Neural crest cell (in vitro differentiated cells): ENCODE measurements at places on chromosomes 12 and 14.
A peak's percentile ranks its signal among the peaks of the same experiment; 100 is the strongest.

- DNase-seq = peak; percentile 20
Observed at GRCh38 chr14:23186913-23187654, 3.6 kb upstream of the SLC7A8 start.

GRCh38 chr12:44296624-44297197, 460.8 kb downstream of the TMEM117 start:
- DNase-seq = no peak

DNA sequence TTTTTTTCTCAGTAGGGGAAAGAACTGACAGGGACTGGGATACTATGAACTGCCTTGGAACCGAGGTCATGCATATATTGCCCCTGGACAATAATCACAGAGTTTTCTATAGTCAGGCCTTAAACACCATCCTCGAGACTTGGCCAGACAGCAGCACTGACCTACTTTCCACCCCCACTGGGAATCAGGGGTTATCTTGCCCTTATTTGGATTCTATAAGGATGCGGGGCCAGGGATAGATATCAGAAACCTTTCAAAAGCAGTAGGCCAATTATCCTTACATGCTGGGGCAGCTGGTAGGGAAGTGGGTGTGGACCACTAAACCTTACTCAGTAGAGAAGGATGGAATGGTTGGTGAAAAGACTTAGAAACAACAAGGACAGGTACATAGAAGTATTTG, 2.0 kb downstream of the ZNF219 start:
- DNase-seq = no peak

DNA sequence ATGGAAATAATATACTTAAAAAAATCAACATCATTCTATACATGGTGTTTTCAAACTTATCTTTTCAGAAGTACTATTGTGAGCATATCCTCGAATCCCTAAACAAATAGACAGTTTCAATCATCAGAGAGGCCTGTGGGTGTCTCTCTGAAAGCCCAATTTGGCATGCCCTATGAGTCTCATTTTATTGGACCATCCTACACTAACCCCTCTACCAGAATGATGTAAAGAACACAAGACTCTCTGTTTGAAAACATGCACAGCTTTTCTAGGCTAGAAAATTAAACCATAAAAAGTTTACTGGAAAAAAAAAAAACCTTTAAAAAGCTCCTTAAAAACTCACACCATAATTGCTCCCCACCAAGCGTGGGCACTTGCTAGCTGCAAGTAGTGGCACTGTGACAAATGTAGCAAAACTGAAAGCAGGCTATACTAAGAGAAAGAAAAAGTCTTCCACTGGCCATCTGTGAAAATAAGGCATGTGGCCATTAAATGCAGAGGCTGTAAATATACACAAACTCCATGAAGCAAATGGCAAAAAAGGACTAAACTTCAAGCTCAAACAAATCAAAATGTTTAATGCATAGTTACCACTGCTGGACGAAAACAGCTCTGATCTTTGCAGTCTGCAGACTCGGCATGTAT, 394.2 kb downstream of the SOX5 start:
- no peak for DNase-seq

- DNase-seq = no peak
Observed at GRCh38 chr12:51076236-51076930, 7.0 kb downstream of the CSRNP2 start.

- no peak for DNase-seq
Observed at GRCh38 chr14:73209953-73210352, 27.4 kb upstream of the PAPLN start.

GRCh38 chr12:85225501-85225900, 54.5 kb upstream of the ALX1 start:
- no peak for DNase-seq

DNA sequence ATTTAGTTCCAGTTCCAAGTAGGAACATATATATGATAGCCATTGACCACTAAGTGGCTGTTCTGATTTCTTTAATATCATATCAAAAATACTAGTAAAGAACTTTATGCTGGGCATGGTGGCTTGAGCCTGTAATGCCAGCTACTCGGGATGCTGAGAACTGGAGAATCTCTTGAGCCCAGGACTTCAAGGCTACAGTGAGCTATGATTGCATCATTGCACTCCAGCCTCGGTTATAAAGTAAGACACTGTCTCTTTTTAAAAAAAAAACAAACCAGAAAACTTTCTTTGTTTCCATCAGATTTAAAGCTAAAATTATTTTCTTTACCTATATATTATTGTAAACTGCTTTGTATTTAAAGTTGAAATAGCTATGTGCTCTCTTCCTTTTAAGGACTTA, 127.0 kb downstream of the SCAF11 start:
- DNase-seq = no peak

- no peak for DNase-seq
Observed at GRCh38 chr12:68139941-68140340, 19.6 kb downstream of the IFNG start.

DNA sequence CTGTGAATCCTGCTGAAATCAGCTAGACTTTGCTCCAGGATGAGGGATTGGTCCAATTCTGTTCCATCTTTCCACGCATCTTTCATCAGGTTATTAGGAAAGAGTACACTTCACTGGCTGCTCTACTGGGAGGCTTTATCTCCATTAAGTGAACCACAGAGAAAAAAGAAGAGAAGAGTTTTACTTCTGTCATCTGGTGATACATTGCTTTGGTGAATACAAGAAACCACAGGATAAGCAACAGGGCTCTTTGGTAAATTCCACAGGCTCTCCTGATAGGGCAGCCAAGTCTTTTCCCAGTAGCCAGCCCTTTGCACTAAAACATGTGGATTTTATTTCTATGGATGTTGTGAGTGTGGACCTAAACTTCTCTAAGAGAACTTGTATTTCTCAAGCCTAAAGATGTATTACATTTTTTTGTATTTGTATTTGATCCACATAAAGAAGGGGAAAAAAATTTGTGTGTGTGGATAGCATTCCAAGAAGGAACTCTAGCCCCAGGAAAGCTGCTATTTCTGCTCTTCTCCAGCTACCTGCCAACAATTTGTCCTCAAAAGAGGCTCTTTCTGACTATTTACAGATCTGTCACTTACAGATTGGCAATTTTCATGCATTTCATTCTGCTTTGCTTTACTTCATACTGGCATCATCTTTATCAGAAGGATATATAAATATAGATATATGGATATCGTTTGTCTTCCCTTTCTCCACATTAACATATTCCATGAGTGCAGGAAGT, 1117.6 kb upstream of the TMEM132C start:
- DNase-seq = no peak

DNA sequence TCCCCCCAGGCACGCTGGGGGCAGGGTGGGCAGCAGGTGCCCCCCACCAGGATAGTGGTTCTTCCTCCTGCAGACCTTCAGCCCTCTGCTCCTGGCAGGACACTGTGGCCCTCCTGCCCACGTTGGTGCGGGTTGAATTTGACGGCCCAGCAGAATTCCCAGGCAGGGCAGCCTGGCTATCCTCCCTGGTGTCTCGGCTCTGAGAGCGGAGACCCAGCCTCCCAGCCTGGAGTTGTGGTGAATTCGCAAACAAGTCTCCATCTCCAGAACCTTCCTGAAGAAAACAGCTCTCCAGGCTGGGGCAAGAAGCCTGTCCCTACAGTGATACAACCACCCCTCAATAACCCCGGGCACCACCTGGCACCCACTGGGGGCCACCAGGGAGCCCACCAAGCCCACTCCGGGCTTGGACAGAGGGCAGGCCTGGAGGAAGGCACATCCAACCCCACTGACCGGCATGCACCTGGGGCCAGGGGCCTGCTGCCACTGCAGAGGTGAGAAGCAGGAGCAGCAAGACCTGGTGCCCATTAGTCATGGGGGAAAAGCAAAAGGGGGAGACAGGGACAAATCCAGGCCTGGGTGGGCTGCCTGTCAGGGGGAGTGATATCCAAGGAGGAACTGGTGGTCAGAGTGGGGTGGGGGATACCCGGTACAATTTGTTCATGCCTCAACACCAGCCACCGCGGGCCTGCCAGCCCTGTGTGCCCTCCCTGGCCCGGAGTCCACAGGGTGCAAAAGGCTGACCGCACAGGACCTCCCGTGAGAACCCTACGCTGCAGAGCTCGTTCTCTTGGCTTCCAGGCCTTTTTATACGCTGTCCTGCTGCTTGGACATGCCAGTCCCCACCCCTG, 3.6 kb downstream of the ANKRD9 start:
- DNase-seq = no peak
